ENCODE measurements at places on chromosomes 6 and 20. TPM values are rescaled to one million over a fixed set of nuclear protein-coding genes. Genes with fewer than 3 reads are reported as not detected.

MYB gene
- 73.6 TPM for total RNA-seq

- H3K36me3 ChIP-seq: no peaks in the 10 kb centered on the region
- H3K27ac ChIP-seq: no peak overlapping the region
- H3K27me3 ChIP-seq: peaks cover 7% of the 10 kb centered on the region
- H3K4me3 ChIP-seq: no peak overlapping the region
- H3K4me1 ChIP-seq: peaks cover 7% of the 10 kb centered on the region
- DNase-seq: no peak
Measured at GRCh38 chr6:137246791-137247202, 27.6 kb upstream of the IFNGR1 start.

GRCh38 chr20:56460459-56460858, 8.0 kb upstream of the RTF2 start:
- H3K4me3 ChIP-seq: no peak overlapping the region
- H3K36me3 ChIP-seq: peaks cover 33% of the 10 kb centered on the region
- H3K27ac ChIP-seq: peak overlapping the region; percentile 79

GRCh38 chr6:25962149-25963127, at the start of gene TRIM38:
Gene TRIM38, plus strand, starts transcription at chr6:25962802. Its CDS starts 3,721 bp downstream, at chr6:25966523.
- peak within 1 kb of the TSS; percentile 96 for H3K4me3 ChIP-seq
- H3K36me3 ChIP-seq: peaks cover 64% of the 10 kb centered on the region
- H3K4me1 ChIP-seq: peaks cover 75% of the 10 kb centered on the region
- DNase-seq: peak; percentile 90

GRCh38 chr6:132498638-132499037, 14.3 kb downstream of the STX7 start:
- H3K4me1 ChIP-seq: peaks cover 30% of the 10 kb centered on the region
- no peak for DNase-seq
- no peak overlapping the region for H3K27ac ChIP-seq
- no peak overlapping the region for H3K4me3 ChIP-seq
- H3K27me3 ChIP-seq: no peaks in the 10 kb centered on the region
- H3K36me3 ChIP-seq: peaks cover 46% of the 10 kb centered on the region

PHF20 gene
- 50.8 TPM for total RNA-seq

DNA sequence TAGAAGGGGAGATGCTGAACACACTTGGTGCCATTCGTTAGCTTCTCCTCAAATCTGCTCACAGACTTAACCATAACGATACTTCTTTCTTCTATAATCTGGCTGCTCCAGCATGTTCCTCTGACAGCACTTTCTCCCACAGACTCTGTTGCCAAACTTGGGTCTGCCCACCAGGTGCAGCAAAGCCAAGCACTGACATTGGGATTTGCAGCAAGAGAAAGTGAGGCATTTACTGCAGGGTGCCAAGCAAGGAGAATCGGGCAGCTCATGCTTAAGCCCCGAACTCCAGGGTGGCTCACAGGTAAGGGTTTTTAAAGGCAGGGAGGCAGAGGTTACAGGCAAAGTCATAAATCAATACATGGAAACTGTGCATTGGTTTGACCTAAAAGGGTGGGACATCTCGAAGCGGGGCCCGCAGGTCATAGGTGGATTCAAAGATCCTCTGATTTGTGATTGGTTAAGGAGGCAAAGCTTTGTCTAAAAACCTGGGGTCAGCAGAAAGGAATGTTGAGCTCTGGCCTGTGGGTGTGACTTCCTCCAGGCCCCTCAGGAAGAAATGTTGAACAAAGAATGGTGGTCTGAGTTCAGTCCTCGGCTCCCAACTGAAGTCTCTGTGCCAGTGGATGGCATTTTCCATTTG, 25.1 kb upstream of the PNPLA1 start:
- H3K27ac ChIP-seq: no peak overlapping the region
- peaks cover 10% of the 10 kb centered on the region for H3K4me1 ChIP-seq
- DNase-seq: no peak

ULBP2 gene
- 0.99 TPM for total RNA-seq

HRH3 gene
- not detected for total RNA-seq

- H3K4me3 ChIP-seq: peak overlapping the region; percentile 83
- no peaks in the 10 kb centered on the region for H3K27me3 ChIP-seq
- H3K4me1 ChIP-seq: peaks cover 68% of the 10 kb centered on the region
- H3K36me3 ChIP-seq: peaks cover 6% of the 10 kb centered on the region
- DNase-seq: peak; percentile 69
Measured at GRCh38 chr6:37052027-37052628, 46.7 kb downstream of the FGD2 start.

- no peak overlapping the region for H3K27ac ChIP-seq
- no peak for DNase-seq
- peaks cover 53% of the 10 kb centered on the region for H3K4me1 ChIP-seq
- H3K36me3 ChIP-seq: no peaks in the 10 kb centered on the region
- H3K27me3 ChIP-seq: peaks cover 6% of the 10 kb centered on the region
- H3K4me3 ChIP-seq: no peak overlapping the region
Measured at GRCh38 chr6:6681075-6681849, 92.7 kb downstream of the LY86 start.

NRN1 gene
- total RNA-seq: 1.7 TPM

- no peaks in the 10 kb centered on the region for H3K36me3 ChIP-seq
- no peak overlapping the region for H3K4me3 ChIP-seq
- no peak overlapping the region for H3K27ac ChIP-seq
- H3K4me1 ChIP-seq: no peaks in the 10 kb centered on the region
Measured at GRCh38 chr20:58720890-58721289, 28.3 kb downstream of the NPEPL1 start.

KCNK5 gene
- 19.1 TPM for total RNA-seq

DNA sequence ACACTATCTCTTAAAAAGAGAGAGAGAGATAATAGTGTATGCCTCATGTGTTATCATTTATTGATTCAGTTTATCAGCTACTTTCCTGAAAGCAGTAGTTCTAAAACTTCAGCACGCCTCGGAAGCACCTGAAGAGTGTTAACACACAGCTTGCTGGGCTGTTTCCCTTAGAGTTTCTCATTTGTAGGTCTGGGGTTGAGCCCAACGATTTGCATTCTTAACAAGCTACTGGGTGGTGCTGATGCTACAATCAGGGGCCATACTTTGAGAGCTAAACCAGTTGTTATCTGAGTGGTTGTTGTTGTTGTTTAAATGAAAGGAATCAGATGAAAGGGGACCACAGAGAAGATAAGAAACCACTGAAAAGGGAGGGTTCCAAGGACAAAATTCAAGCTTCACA, 32.6 kb downstream of the SIM1 start:
- H3K4me3 ChIP-seq: no peak overlapping the region
- no peaks in the 10 kb centered on the region for H3K4me1 ChIP-seq
- H3K36me3 ChIP-seq: no peaks in the 10 kb centered on the region
- DNase-seq: no peak
- H3K27me3 ChIP-seq: peaks cover 25% of the 10 kb centered on the region
- no peak overlapping the region for H3K27ac ChIP-seq

- no peak overlapping the region for H3K4me3 ChIP-seq
- H3K27ac ChIP-seq: no peak overlapping the region
- no peaks in the 10 kb centered on the region for H3K36me3 ChIP-seq
- no peak for DNase-seq
- no peaks in the 10 kb centered on the region for H3K27me3 ChIP-seq
Measured at GRCh38 chr20:21257192-21257591, 45.9 kb upstream of the XRN2 start.

GRCh38 chr6:41426888-41427641, 91.7 kb downstream of the NCR2 start:
- no peak for DNase-seq
- peaks cover 2% of the 10 kb centered on the region for H3K4me1 ChIP-seq
- no peaks in the 10 kb centered on the region for H3K36me3 ChIP-seq
- H3K4me3 ChIP-seq: no peak overlapping the region

DNA sequence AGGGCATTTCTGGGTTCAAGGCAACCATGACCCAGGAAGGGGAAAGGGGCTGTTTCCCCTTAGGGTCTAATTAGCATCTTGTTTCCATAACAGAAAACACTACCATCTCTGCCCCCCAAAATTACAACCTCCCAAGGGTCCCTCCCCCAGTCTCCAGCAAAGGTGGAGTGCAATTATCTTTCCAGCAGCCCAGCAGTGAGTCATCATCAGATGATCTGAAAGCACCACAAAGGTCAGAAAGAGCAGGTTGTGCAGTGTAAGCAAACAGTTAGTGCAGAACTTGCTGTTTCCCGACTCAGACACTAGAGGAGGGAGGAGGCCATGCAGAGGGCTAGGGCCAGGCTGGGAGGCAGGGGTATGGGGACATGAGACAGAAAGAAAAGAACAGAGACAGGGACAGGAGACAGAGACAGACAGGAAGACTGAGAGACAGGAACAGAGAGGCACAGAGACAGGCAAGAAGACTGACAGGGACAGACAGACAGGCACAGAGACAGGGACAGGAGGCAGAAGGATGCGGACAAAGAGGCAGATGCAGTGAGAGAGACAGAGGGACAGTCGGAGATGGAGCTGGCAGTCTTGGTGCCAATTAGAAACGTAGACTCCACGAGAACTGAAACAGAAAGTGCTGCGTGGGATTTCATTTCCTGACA, 62.5 kb downstream of the PYGB start:
- peak; percentile 83 for DNase-seq
- peaks cover 5% of the 10 kb centered on the region for H3K36me3 ChIP-seq
- peaks cover 48% of the 10 kb centered on the region for H3K4me1 ChIP-seq
- peak overlapping the region; percentile 94 for H3K27ac ChIP-seq
- no peaks in the 10 kb centered on the region for H3K27me3 ChIP-seq

DNA sequence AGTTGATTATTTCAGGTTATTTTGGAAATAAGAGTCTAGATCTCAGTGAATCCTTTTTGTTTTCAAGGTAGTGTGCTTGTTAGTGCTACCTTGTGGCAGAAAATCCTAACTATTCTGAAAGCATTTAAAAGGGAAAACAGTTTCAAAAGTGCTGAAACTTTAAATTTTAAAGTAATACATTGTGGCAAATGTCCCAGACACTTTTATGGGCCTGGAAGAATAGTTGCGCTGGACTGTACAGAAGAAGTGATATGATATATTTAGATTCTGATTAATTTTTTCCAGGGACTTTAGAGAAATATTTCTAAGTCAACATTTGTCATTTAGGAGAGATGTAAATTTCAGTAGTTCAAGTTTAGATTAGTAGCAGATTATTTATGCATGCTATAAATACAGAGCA, 96.7 kb upstream of the BMP5 start:
- H3K27me3 ChIP-seq: no peaks in the 10 kb centered on the region
- H3K27ac ChIP-seq: no peak overlapping the region
- no peaks in the 10 kb centered on the region for H3K36me3 ChIP-seq
- no peaks in the 10 kb centered on the region for H3K4me1 ChIP-seq
- DNase-seq: no peak

- no peaks in the 10 kb centered on the region for H3K27me3 ChIP-seq
- H3K27ac ChIP-seq: peak overlapping the region; percentile 97
- peak; percentile 72 for DNase-seq
- H3K4me3 ChIP-seq: peak overlapping the region; percentile 87
- H3K36me3 ChIP-seq: peaks cover 67% of the 10 kb centered on the region
Measured at GRCh38 chr20:17969278-17969883, 563 bp downstream of the MGME1 start.

B4GALT5 gene
- total RNA-seq: 30.9 TPM

- no peak for DNase-seq
- no peaks in the 10 kb centered on the region for H3K27me3 ChIP-seq
- peaks cover 56% of the 10 kb centered on the region for H3K4me1 ChIP-seq
- H3K4me3 ChIP-seq: no peak overlapping the region
- peak overlapping the region; percentile 82 for H3K27ac ChIP-seq
Measured at GRCh38 chr20:35084998-35085397, 7.6 kb downstream of the TRPC4AP start.

ZBTB46 gene
- 0.15 TPM for total RNA-seq

SLC35F1 gene
- total RNA-seq: not detected

DNA sequence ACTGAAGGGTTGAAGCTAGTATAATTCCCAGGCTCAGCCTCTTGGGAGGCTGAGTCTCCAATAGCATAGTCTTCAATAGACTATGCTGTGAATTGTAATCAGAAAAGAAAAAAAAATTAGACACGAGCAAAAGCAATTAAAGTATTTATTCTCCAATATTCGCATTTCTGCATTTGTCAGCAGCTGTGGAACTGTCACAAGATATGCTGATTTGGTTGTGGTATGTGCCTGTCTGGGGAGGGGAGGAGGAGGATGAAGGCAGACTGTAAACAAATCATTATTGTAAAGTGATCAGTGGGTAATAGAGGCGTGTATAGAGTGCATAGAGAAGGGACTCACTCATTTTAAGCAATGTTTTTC, 10.1 kb upstream of the BICRAL start:
- H3K4me3 ChIP-seq: peak overlapping the region; percentile 56
- peaks cover 7% of the 10 kb centered on the region for H3K36me3 ChIP-seq
- H3K4me1 ChIP-seq: peaks cover 55% of the 10 kb centered on the region
- H3K27me3 ChIP-seq: no peaks in the 10 kb centered on the region
- peak; percentile 67 for DNase-seq
- peak overlapping the region; percentile 100 for H3K27ac ChIP-seq

DNA sequence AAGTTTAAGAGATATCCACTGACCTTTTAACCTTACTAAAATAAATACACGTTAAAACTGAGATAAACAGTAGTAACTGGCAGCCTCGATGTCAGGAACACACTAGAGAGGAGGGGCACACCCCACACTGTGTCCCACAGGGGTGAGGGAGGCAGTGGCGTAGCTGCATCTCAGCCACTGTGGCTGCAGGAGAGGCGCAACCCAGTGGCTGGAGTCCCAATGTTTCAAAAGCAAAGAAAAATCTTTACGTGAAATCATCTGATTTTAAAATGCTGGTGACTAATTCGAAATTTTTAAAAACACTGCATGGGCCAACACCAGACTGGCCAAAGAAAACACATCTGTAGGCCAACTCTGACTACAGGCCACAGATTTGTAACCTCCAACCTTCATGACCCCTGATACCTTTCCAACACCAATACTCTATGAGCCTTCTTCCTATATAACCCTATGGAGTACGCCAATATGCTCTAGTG, 54.7 kb downstream of the TRAM2 start:
- no peaks in the 10 kb centered on the region for H3K36me3 ChIP-seq
- H3K27me3 ChIP-seq: no peaks in the 10 kb centered on the region
- H3K27ac ChIP-seq: no peak overlapping the region

MUC21 gene
- not detected for total RNA-seq

- H3K4me3 ChIP-seq: no peak overlapping the region
- peaks cover 49% of the 10 kb centered on the region for H3K27me3 ChIP-seq
- peaks cover 2% of the 10 kb centered on the region for H3K36me3 ChIP-seq
- peaks cover 21% of the 10 kb centered on the region for H3K4me1 ChIP-seq
- DNase-seq: no peak
Measured at GRCh38 chr6:27608916-27609883, 136.3 kb upstream of the ZNF184 start.

SPATS1 gene
- total RNA-seq: not detected

PRKN gene
- total RNA-seq: not detected

DNA sequence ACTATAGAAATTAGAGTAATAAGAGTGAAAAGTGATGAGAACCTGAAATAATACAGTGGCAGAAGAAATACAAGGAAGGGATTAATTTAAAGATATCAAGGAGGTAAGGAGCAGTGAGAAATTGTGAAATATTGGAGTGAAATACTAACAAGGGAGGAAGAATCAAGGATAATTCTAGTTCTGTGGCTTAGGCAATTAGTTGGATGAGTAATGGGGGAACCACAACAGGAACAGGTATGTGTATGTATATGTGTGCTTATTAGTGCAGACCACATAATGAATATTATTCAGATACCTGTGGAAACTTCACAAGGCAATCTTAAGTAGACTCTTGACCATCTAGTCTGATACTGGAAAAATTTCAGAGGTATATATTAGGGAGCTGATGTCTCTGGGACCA, 143.3 kb downstream of the TINAG start:
- no peaks in the 10 kb centered on the region for H3K4me1 ChIP-seq
- no peak for DNase-seq
- no peaks in the 10 kb centered on the region for H3K27me3 ChIP-seq
- H3K4me3 ChIP-seq: no peak overlapping the region

MACROD2 gene
- total RNA-seq: not detected

- no peaks in the 10 kb centered on the region for H3K27me3 ChIP-seq
- no peaks in the 10 kb centered on the region for H3K4me1 ChIP-seq
- H3K36me3 ChIP-seq: no peaks in the 10 kb centered on the region
- no peak overlapping the region for H3K4me3 ChIP-seq
- DNase-seq: no peak
Measured at GRCh38 chr20:24587384-24588046, 118.1 kb downstream of the SYNDIG1 start.

BPIFB1 gene
- total RNA-seq: not detected

ENPP3 gene
- 1.4 TPM for total RNA-seq

Data from activated CD8-positive, alpha-beta memory T cell treated with anti-CD3 and anti-CD28 coated beads, Interleukin-2, amount 10 ng/mL, durations not matched to agents 7 days and 5 days (primary cell).